ENCODE measurements at places on chromosomes 2 and 18. TPM values are rescaled to one million over a fixed set of nuclear protein-coding genes. Genes with fewer than 3 reads are reported as not detected.

Gene AFF3
- 16.4 TPM for total RNA-seq

Gene LRATD1
- total RNA-seq = 3.3 TPM

Gene PPP3R1
- 69.0 TPM for total RNA-seq

DNA sequence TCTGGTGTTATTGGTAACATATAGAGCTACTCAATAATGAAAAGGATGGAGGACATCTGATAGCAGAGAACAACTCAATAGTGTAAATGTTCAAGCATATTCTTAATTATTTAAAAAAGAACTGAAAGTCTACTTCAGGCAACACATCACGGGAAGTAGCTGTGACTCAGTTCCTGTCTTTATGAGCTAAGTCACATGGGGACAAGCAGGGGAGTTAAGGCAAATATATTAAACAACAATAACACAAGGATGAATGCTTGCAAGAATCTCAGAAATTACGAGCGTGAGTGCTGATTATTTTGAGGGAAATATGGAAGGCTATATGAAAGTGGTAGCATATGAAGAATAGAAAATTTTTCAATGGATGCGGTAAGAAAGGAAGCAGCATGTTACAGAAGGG, 4.0 kb upstream of the HNMT start:
- H3K36me3 ChIP-seq = no peaks in the 10 kb centered on the region
- no peak for DNase-seq
- peaks cover 8% of the 10 kb centered on the region for H3K4me1 ChIP-seq
- H3K27ac ChIP-seq = no peak overlapping the region
- no peak overlapping the region for H3K4me3 ChIP-seq

- no peak overlapping the region for H3K27ac ChIP-seq
- DNase-seq = no peak
- H3K36me3 ChIP-seq = no peaks in the 10 kb centered on the region
- no peaks in the 10 kb centered on the region for H3K4me1 ChIP-seq
- no peak overlapping the region for H3K4me3 ChIP-seq
- H3K27me3 ChIP-seq = no peaks in the 10 kb centered on the region
Observed at GRCh38 chr18:49795612-49796552, 17.5 kb downstream of the ACAA2 start.
